ENCODE measurements at places on chromosomes 2 and 18.
A peak's percentile ranks its signal among the peaks of the same experiment; 100 is the strongest.

DNA sequence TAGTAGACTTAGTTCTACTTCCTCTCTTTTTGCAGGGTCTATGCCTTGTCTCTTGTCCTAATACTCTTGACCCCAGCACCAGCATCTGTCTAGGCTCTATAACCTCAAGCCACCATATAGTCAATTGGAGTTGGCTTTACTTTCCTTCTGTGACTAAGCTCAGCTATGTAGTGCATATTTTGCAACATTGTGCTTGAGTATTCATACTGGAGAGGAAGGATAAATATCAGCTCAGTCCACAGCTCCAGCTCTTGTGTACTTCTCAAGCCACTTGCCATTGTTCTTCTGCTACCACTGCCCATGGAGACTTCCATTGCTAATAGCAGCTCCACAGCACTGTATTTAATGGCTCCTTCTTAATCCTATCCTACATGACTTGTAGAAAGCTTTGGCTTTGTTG is 35.5 kb upstream of the CD28 start:
- DNase-seq, result no peak

DNA sequence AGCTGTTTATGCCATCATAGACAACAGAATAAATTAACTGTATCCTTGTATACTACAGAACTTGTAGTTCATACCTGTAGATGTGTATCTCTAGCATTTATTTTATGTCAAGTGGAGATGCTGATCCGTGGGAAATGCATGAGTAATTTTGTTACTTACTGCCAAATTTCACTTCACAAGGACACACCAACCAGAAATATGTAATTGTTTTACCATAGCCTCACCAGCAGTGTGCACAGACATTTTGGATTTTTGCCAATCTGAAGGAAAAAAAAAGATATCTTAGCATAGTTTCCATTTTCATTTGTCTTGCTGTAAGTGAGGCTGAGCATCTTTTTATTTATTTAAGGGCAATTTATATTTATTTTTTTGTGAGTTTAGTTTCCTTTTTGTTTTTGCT is 265.1 kb upstream of the OSR1 start:
- DNase-seq, result no peak

DNA sequence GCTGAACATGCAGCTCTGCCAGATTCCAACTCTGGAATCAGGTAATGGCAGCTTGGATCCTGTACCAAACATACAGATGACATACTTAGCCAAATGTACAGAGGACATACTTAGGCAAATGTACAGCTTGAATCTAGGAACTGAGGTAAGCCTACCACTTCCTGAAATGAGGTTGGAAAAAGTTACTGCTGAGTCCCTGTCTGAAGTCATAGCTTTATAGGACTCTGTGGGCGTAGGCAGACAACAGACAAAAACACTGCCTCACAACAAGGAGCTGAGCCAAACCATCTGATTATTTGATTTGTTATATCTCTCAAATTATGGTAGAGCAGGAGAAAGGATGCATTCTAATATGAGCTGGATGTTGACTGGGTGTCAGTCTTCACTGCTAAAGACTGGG is 290.2 kb upstream of the TCF4 start:
- DNase-seq, result no peak

DNA sequence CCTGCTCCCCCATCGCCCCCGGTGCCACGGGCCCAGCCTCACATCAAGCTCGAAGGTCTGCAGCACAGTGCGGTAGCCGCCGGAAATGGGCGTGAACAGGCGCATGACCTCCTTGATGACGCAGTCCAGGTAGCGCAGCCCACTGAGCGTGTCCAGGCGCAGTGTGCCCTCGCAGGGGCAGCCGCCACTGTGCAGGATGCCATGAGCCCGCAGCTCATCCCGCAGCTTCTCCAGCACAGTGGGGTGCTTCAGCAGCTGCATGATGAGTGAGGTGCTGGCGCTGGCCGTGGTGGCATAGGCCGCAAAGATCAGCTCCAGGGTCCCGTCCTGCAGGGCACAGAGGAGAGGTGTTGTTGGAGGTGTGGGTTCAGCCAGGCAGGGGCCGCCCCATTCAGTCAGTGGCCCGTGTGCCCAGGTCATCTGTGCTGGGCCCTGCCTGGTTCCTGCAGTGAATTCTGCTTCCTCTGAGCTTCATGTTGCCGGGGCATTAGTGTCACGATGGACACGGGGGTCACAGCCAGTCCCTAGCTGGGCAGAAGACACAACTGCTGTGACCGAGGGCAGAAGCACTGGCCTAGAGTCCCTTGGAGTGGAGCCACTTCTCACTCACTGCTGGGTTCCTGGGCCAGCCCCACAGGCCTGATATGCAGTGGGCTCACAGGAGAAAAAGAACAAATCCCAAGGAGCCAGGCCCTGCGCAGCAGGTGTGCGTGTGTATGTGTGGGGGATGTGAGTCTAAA is 14.5 kb downstream of the CYP26B1 start:
- DNase-seq, result no peak

DNA sequence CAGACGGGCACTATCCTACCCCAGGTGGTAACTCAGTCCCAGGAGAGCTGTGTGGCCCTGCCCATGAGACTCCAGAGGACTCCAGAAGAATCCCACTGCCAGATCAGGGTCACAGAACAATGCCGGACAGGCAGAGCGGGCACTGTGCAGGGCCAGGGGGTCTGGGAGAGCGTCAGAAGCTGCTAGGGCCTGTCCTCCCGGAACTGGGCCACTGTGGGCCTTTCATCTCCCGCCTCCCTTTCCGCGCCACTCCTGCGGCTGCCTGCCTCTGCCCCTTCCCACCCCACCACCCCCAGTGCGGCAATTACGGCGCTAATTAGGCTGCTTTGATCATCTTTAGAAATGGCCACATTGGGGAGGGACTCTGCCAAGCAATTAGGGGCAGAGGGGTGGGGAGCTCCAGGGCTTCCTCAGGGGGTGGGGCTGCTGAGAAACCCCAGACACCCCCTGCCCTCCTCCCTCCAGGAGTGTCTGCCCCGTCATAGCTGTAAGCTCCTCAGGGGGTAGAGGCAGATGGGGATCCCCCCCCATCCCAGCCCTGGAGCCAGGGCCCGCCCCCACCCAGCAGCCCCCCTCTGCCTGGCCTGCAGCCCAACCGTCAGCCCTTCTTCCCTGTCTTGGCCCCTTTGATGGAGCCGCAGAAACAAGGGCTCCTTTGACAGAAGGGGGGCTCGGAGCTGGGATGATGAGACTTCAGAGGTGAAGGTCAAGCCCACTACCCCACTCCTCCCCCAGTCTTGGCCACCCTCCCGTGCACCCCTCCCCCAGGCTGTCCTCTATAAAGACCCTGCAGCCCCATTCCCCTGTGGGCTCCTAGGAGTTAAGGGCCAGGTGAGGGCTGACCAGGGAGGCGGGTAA is at the start of gene PRSS56:
Gene PRSS56, plus strand, starts transcription at position 808 of the 858 bp plus-strand sequence. CDS start 211 bp downstream, outside the sequence.
- DNase-seq, result no peak

- no peak for DNase-seq
Measured at GRCh38 chr2:156332284-156332533, 312 bp downstream of the NR4A2 start.

GRCh38 chr2:127581050-127581345 is 45.5 kb downstream of the MYO7B start:
- no peak for DNase-seq

DNA sequence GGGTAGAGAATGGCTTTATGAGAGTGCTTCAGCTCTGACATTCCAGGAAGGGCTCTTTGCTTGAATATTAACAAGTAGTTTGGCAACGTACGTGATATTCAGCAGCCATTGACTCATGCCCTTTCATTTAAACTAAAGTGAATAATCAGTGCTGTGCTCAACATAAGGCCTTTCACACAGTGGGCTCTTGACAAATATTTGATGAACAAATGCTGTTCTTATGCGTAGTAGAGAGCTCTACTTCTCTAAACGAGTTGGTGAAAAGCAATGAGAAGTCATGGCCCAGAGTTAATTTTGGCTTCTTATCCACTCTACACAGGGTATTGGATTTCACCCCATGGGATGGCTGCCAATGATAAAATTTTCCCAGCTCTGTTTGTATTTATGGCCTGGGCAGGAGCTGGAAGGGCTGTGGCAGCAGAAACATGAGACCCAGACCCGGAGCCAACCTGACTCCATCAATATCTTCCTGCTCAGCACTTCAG is 338.9 kb downstream of the CCDC85A start:
- peak; percentile 16 for DNase-seq

GRCh38 chr2:218671654-218672566 is at the start of the genes RNF25 and STK36:
Gene RNF25, minus strand, starts transcription at chr2:218672002. Its CDS starts 32 bp downstream, at chr2:218671970.
Gene STK36, plus strand, starts transcription at chr2:218672086. Its CDS starts 744 bp downstream, at chr2:218672830.
- DNase-seq, result peak; percentile 68

- DNase-seq, result no peak
Measured at GRCh38 chr2:28406276-28407096, 13.8 kb downstream of the FOSL2 start.

GRCh38 chr2:179479947-179480346 is 215.3 kb upstream of the SESTD1 start:
- DNase-seq, result no peak

GRCh38 chr2:29923110-29923721 is 1.8 kb upstream of the ALK start:
- peak; percentile 7 for DNase-seq

- DNase-seq, result no peak
Measured at GRCh38 chr2:54085069-54085468, 30.3 kb upstream of the ACYP2 start.

DNA sequence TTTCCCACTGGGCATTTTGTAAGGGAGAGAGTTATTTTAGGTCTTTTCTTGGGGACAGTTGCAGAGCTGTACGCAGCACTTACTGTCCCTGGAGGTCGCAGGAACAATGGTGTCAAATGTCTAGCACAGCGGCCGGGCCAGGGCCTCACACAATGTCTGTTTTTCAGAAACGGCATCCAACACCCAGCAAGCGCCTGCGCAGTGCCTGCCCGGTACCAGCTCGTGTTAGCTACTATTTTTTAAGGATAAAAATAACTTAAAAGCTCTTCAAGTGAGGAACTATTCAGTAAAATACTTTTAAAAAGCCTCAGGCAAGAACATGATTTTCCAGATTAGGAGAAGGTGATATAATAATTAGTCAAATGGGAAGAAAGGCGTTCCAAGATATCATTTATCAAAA is 90.0 kb downstream of the MBP start:
- no peak for DNase-seq

DNA sequence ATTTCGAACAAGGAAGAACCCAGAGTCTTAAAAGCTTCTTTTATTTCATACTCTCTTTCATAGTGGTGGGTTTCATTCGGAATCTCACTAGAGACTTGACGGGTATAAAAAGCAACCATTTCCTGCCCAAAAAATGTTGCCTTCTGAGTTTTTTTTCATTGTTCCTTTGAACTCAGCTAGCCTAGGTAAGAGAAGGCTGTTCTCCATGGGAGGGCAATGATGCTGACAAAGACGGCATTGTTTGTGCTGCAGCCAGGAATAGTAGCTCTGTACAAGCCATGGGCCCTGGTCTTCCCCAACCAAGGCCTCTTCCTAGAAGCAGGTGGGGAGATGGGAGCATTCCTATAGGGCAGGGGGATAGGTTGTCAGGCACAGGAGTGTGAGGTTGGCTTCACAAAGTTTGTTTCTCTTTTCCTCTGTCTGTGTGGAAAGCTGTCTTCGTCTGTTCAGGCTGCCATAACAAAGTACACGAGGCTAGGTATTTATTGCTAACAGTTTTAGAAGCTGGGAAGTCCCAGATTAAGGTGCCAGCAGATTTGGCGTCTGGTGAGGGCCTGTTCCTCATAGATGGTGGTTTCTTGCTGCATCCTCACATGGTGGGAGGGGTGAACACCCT is 405.1 kb downstream of the NBAS start:
- no peak for DNase-seq

- no peak for DNase-seq
Measured at GRCh38 chr2:3467654-3468053, 51.7 kb downstream of the ADI1 start.

GRCh38 chr18:37412829-37413228 is 152.8 kb downstream of the CELF4 start:
- DNase-seq, result no peak

- no peak for DNase-seq
Measured at GRCh38 chr2:212078103-212078502, 460.5 kb downstream of the ERBB4 start.

DNA sequence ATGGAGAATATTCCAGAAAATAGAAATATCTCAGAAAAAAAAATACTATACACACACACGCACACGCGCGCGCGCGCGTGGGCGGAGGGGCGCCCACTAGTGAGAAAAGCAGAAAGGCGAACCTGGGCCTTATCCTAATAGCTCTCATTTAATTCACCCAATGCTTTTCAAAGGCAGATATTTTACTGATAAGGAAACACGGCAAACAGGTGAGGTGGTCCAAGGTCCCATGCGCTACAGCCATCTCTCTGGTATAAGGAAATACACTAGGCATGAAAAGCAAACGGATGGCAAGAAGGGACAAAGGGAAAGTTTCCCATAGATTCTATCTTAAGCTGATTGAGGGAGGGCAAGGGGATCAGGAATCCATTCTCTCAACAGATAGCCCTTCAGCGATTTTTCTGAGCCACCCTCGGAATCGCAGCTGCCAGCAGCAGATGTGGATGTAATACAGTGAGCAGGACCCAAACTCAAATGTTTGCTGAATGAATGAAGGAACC is 136.7 kb downstream of the TMEM247 start:
- no peak for DNase-seq

- no peak for DNase-seq
Measured at GRCh38 chr2:238114851-238115660, 14.9 kb downstream of the ESPNL start.

GRCh38 chr2:203772456-203773165 is 66.2 kb downstream of the CD28 start:
- DNase-seq, result no peak

DNA sequence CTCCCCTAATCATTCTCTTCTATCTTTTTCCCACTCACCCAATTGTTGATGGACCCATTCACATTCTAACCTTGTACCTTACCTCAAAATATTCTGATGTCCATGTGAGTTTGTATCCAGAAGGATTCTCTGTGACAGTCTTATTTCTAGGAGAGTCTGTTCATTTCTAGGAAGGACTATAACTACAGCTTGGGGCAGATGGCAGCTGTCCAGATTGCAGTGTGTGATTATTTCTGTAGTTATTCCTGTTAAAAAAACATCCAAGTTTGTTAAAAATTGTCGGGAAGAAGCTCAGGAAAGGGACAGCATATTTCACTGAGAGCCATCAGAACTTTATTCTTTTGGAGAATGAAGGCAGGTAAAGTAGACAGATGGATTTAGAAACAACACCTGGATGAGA is 142.6 kb downstream of the RAPGEF4 start:
- no peak for DNase-seq

- DNase-seq, result peak; percentile 38
Measured at GRCh38 chr2:213279971-213280370, 4.3 kb upstream of the SPAG16 start.

- DNase-seq, result no peak
Measured at GRCh38 chr2:146037334-146037870, 1517.5 kb upstream of the ZEB2 start.

- DNase-seq, result no peak
Measured at GRCh38 chr2:178331474-178332432, 119.2 kb downstream of the PRKRA start.
